Sigmoid colon (tissue), 7 donors: ENCODE measurements at places on chromosomes 3 and 15. TPM values are rescaled to one million over a fixed set of nuclear protein-coding genes. Genes with fewer than 3 reads are reported as not detected.

DNA sequence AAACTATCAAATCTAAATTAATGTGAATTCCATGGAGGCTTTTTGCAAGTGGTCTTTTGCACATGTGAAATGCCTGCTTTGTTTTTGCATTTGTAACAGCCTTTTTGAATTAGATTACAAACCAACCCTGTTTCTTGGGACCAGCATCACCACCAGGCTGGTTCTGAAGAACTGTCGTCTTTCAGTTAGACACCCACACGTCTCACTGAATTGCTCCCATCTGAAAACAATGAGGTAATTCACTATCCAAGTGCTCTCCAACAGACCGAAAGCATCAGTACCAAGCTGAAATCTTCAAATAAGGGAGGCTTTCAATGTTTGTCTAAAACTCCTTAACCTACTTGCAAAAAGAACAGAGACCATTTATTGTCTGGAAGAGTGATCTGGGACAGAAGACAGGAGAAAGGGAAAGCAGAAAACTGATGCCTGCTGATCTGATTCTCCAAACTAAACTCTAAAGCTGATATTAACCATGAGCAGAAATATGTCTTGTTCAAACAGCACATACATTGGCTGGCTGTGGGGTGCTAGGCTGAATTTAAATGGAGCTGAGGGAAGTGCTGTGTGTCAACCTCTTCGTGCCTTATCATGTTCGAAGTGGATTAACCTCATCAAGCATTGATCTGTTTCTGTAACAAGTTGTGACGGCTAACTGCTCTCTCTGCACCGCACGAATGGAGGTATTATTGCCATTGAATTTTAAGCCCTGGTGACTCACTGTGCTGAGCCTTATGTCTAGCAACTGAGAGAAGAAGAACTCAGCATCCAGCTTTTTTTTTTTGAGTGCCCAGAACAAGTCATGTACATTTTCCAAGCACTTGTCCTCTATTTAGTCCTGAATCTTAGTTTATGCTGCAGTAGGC, 213.7 kb upstream of the P2RY1 start:
- H3K27ac ChIP-seq: peak overlapping the region; percentile 22
- no peaks in the 10 kb centered on the region for H3K27me3 ChIP-seq
- DNase-seq: no peak
- peaks cover 8% of the 10 kb centered on the region for H3K4me1 ChIP-seq

DNA sequence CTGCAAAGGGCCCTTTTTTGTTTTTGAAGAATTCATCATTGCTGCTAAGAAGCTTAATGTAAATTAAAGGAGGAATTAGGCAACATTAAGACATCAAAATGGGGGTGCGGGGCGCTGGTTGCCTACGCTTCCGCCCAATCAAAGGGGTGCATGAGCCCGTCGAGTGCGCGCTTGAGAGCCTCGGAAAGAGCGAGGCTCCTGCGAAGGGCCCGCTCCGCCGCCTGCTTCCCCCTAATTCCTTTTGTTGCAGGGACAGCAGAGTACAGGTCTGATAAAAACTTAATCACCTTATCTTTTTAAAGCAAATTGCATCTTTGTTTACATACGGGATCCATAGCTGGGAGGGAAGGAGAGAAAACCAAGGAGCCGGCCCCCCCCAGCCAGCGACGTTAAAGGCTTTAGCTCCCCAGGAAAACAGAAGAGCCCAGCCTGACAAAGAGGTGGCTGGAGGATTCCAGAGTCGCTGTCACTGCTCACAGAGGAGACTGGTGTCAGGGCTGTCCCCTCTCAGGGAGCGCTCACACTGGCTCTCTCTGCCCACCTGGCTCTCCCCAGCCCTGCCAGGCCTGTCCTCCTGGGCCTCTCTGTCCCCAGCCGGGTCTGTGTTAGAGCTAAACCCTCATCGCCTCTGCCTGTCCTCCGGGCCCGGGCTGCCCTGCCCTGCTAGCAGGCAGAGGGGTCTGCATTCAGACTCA, 67.3 kb downstream of the DNAJB8 start:
- no peak overlapping the region for H3K27ac ChIP-seq
- H3K4me1 ChIP-seq: peaks cover 11% of the 10 kb centered on the region
- no peak overlapping the region for H3K4me3 ChIP-seq
- no peaks in the 10 kb centered on the region for H3K36me3 ChIP-seq

DNA sequence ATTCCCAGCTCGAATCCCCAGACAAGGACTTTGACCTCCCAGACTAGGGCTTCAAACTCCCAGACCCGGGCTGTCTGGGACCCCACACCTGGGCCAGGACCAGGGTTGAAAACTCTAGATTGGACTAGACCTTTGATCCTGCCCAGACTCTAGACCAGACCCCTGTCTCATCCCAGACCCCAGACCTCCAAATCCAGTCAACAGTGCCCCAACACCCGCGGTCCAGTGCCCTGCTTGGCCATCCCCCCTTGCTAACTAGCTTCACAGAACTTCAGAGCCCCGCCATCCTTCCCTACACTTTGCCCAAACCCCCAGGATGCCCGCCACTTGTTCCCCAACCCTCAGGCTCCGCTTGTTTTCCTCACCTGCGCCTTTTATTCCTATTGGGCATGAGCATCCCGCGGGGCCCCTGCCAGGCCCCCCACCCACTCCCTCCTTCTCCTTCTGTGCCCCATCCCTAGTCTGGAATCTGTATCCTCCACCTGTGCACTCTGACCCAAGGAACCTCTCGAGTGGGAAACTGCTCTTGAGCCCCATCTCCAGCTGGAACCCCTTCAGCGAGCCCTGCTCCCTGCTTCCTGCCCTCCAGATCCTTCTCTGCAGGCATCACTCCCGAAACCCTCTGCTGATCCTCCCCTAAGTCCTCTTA, 604 bp downstream of the GNAI2 start:
- H3K4me1 ChIP-seq: peaks cover 46% of the 10 kb centered on the region
- peak overlapping the region; percentile 79 for H3K4me3 ChIP-seq
- H3K36me3 ChIP-seq: no peaks in the 10 kb centered on the region
- DNase-seq: no peak
- peak overlapping the region; percentile 91 for H3K27ac ChIP-seq

- H3K4me3 ChIP-seq: no peak overlapping the region
- H3K27ac ChIP-seq: no peak overlapping the region
- H3K36me3 ChIP-seq: no peaks in the 10 kb centered on the region
- H3K27me3 ChIP-seq: no peaks in the 10 kb centered on the region
Observed at GRCh38 chr15:57432141-57432741, 55.9 kb downstream of the CGNL1 start.

DNA sequence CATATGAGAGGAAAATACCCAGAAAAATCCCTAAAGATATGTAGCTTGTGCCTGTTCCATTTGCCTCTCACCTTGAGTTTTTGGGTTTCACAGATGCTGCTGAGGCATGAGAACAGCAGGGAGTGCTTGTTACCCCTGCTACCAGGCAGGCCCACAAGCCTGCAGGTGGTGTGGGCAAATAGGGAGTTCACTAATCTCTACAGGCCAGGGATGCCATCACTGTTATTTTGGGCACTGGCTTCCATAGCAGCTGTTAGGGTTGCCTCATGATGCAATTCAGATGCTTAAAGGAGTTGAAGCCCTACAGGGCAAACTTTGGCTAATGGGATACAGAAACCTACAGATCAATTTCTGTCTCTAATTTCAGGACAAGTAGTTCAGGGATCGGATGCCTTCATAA, 873.5 kb downstream of the OTOL1 start:
- peaks cover 33% of the 10 kb centered on the region for H3K4me1 ChIP-seq
- DNase-seq: no peak
- no peaks in the 10 kb centered on the region for H3K27me3 ChIP-seq
- no peak overlapping the region for H3K4me3 ChIP-seq
- H3K27ac ChIP-seq: no peak overlapping the region

GRCh38 chr15:88636050-88636449, 2.8 kb upstream of the ISG20 start:
- H3K27ac ChIP-seq: peak overlapping the region; percentile 6
- no peak for DNase-seq
- H3K4me3 ChIP-seq: no peak overlapping the region
- no peaks in the 10 kb centered on the region for H3K27me3 ChIP-seq

- no peaks in the 10 kb centered on the region for H3K4me1 ChIP-seq
- no peaks in the 10 kb centered on the region for H3K27me3 ChIP-seq
- no peaks in the 10 kb centered on the region for H3K36me3 ChIP-seq
- H3K27ac ChIP-seq: no peak overlapping the region
- H3K4me3 ChIP-seq: no peak overlapping the region
- DNase-seq: no peak
Observed at GRCh38 chr15:94346282-94346681, 114.9 kb downstream of the MCTP2 start.

GRCh38 chr15:80216911-80217310, 35.1 kb downstream of the CTXND1 start:
- no peak for DNase-seq
- no peak overlapping the region for H3K4me3 ChIP-seq
- H3K36me3 ChIP-seq: no peaks in the 10 kb centered on the region
- H3K27me3 ChIP-seq: no peaks in the 10 kb centered on the region
- no peak overlapping the region for H3K27ac ChIP-seq

- peaks cover 44% of the 10 kb centered on the region for H3K4me1 ChIP-seq
- H3K27ac ChIP-seq: peak overlapping the region; percentile 81
- H3K27me3 ChIP-seq: no peaks in the 10 kb centered on the region
- no peak overlapping the region for H3K4me3 ChIP-seq
- peaks cover 7% of the 10 kb centered on the region for H3K36me3 ChIP-seq
- DNase-seq: no peak
Observed at GRCh38 chr3:4825436-4826236, 153.6 kb upstream of the BHLHE40 start.

GRCh38 chr3:111616417-111617105, 21.4 kb upstream of the ZBED2 start:
- DNase-seq: no peak
- H3K36me3 ChIP-seq: no peaks in the 10 kb centered on the region
- H3K4me3 ChIP-seq: no peak overlapping the region
- no peak overlapping the region for H3K27ac ChIP-seq

DNA sequence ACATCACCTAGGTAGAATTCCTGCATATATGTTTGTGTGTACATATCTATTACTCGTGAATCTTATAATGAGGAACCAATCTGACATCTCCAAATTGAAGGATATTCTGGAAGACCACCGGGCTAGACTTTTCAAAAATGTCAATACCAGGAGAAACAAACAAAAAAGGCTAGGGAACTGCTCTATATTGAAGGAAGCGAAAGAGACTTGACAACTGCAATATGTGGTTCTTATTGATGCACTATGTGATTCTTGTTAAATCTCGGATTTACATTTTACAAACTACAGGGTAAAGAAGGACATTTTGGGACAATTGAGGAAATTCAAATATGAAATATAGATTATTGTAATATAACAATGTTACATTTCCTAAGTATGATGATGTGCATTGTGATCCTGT, 137.5 kb upstream of the CCDC54 start:
- no peak for DNase-seq
- H3K4me1 ChIP-seq: peaks cover 25% of the 10 kb centered on the region
- H3K27me3 ChIP-seq: no peaks in the 10 kb centered on the region
- H3K4me3 ChIP-seq: peak overlapping the region; percentile 77
- H3K36me3 ChIP-seq: no peaks in the 10 kb centered on the region

DNA sequence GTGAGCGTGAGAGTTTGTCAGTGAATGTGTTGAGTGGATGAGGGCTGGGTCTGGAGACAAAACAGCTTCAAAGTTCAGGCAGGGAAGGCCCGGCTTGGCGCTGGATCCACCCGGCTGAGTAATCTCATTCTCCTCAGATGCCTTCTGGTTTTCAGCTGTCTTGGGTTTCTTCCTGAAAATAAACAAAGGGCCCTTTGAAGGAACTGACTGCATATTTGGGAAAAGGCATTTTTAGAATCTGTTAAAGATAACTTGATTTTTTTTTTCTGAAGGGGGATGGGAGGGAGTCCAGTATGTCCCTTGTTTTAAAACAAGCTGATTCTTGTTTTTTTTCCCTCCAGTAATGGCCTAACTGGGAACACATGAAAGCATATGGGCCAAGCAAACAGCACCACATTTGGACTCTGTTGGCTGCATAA, 86.4 kb downstream of the TIGIT start:
- H3K4me3 ChIP-seq: no peak overlapping the region
- H3K27me3 ChIP-seq: no peaks in the 10 kb centered on the region
- H3K27ac ChIP-seq: peak overlapping the region; percentile 81
- peaks cover 59% of the 10 kb centered on the region for H3K4me1 ChIP-seq
- DNase-seq: peak; percentile 87

- no peak overlapping the region for H3K27ac ChIP-seq
- no peak for DNase-seq
- no peaks in the 10 kb centered on the region for H3K36me3 ChIP-seq
- H3K27me3 ChIP-seq: no peaks in the 10 kb centered on the region
- no peak overlapping the region for H3K4me3 ChIP-seq
Observed at GRCh38 chr15:42385206-42385979, 26.1 kb downstream of the CAPN3 start.

- H3K4me3 ChIP-seq: no peak overlapping the region
- no peak overlapping the region for H3K27ac ChIP-seq
- no peaks in the 10 kb centered on the region for H3K27me3 ChIP-seq
Observed at GRCh38 chr3:58565621-58566397, 11.4 kb downstream of the FAM107A start.

DNA sequence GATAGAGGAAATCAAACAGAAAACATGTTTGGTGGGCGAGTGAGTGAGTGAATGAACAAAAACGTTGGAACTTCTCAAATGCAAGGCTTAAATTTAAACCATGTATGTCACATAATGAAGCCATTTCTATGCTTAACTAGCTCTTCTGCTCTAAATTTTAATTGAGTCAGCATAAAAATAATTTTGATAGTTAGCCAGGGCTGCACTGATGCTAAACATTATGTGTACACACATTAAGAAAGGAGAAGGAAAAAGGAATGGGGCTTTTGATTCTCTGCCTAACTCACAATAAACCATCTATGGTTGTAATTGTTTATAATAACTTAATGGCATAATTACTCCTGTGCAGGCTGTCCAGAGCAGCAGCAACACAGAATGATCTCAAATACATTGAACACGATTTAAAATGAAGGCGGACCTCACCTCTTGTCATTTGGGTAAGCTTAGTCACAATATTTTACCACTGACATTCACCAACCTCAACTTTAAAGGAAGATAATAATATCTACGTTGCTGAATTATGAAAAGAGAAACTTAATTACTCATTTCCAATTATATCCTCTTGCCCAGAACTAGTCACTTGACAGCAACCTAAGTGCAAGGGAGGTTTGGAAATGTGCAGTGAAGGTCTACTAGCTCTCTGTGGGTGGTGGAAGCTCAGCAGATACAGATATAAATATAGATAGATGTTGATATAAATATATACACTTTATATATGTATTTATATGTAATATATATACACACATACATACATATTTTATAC, 318.4 kb upstream of the TRIM42 start:
- H3K27ac ChIP-seq: no peak overlapping the region
- no peak overlapping the region for H3K4me3 ChIP-seq
- H3K36me3 ChIP-seq: no peaks in the 10 kb centered on the region
- no peaks in the 10 kb centered on the region for H3K27me3 ChIP-seq
- H3K4me1 ChIP-seq: no peaks in the 10 kb centered on the region

DNA sequence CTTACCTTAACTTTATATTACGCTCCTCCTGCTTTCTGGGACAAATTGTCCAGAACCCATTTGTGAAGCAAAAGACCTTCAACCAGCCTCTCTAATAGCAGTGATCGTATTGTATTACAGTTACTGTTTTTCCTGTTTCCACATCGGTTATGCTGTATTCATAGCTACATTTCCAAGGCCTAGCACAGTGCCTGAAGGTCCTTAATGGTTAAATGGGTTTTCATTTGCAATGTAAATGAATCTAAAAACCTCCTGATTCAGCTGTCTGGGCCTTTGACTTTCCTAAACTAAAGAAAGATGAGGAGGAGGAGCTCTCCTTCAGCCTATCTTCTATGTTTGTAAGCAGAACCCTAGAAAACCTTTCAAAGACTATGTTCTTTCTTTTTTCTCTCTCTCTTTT, 99.1 kb downstream of the LRRC28 start:
- no peaks in the 10 kb centered on the region for H3K27me3 ChIP-seq
- H3K4me3 ChIP-seq: no peak overlapping the region
- DNase-seq: no peak
- H3K4me1 ChIP-seq: no peaks in the 10 kb centered on the region

Gene AP3B2
- polyA plus RNA-seq: not detected

Gene STRC
- 0.51 TPM for polyA plus RNA-seq

Gene ECE2
- not detected for polyA plus RNA-seq

Gene SPSB4
- polyA plus RNA-seq: 0.60 TPM

Gene SENP7
- polyA plus RNA-seq: 2.1 TPM

Gene SETD2
- polyA plus RNA-seq: 12.0 TPM

Gene RFX7
- polyA plus RNA-seq: 3.9 TPM
